ENCODE measurements at places on chromosomes 5 and 9.

DNA sequence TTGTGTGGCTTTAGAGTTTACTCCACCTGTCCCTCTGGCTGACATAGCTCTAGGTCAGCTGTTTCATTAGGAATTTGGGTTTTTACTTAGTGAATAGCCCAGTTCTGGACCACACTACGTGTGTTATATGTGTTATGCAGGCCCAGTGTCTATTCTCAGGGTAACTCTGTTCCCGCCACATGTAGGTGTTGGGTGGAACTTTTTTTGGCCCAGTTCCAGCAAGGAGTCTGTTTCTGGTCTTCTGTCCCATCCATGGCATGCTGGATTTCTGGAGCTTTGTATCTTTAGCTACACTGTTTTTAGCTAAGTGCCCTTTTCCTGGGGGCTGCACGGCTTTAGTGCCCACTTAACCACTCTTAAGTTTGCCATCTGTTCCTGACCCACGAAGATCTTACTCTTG lies 15.5 kb downstream of the RMI1 start:
- DNase-seq: no peak

GRCh38 chr9:127526655-127527559 lies 75.6 kb downstream of the LRSAM1 start:
- DNase-seq: no peak

GRCh38 chr9:34158362-34158869 lies 20.4 kb upstream of the UBAP1 start:
- no peak for DNase-seq

DNA sequence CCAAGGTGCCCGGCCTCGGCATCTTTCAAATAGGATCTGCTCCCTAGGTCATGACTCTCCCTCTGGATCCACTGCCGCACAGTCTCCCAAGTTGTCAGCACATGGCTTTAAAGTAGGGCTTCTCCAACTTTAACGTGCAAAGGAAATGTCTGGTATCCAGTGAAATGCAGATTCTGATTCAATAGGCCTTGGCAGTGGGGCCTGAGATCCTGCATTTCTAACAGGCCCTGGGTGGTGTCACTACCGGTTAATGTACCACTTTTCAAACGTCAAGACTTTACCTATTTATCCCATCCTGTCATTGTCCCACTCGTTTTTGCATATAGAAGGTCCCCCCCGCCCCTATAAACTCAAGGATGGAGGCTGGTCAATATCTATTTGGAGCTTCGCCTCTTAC lies 137.6 kb upstream of the ZNF618 start:
- DNase-seq: peak; percentile 32

- no peak for DNase-seq
Measured at GRCh38 chr5:121693864-121694263, 157.8 kb upstream of the FTMT start.

DNA sequence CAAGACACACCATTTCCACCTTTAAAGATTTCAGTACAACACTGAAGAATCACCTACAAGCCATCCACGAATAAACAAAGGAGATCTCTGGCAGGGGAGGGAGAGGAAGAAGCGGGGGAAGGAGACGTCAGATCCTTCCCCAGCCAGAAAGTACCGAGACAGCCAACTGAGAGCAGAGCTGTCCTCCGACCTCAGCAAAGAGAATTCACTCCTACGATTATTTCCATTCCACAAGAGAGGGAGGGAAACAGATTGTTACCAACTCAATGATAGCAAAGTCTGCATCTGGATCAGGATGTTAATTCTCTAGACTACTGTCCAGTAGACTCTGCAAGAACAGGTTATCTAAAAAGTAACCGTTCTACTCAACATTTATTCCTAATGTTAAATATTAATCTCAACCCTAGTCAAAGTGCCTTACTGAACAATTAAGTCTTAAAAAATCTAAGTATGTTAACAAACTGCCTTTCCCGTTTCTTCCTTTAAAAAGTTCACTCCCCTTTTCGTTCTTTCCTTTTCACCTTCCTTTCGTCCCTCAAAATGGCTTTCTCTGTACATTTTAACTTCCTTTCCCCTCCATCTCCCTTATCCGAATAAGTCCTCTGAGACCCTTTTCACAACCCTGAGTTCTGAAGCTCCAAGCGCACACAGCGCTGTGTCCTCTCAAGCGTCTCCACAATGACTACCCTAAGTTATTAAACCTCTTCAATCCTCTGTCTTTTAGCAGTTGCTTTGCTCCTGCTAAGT lies 1.4 kb downstream of the CHD1 start:
- no peak for DNase-seq

DNA sequence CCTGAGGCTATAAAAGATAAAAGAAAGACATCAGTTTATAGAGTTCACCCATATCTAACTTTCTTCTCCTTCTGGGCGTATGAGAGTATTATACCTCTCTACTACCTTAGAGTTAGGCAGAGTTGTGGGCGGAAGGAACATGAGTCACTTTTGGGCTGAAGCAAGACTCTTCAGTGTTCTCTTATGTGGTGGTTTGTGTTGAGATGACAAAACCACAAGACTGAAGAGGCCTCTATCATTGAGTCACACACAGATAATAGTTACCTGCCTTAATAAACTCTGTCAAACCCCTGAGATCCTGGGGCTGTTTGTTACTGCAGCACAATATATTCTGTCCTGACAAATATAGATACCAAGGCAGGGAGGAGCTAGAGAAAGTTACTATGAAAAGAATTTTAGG lies 184.2 kb downstream of the EFNA5 start:
- no peak for DNase-seq

DNA sequence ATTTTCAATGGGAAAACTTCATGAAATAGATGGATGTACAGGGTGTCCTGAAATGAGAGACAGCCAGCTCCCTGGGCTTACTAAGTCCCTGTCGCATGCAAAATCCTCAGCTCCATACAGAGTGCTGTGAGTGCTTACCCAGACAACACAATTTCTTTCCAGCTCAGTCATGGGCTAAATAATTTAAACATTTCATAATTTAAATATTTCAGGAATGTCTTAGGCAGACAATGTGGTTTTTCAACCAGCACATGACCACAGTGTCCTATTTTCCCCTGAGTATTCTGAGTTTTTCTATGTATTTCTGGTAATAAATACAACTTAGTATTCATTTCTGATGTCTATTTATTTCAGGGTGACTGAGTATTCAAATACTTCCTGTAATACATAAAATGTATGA lies 188.5 kb upstream of the SNX2 start:
- no peak for DNase-seq

- no peak for DNase-seq
Measured at GRCh38 chr9:129586685-129587084, 34.2 kb downstream of the C9orf50 start.

DNA sequence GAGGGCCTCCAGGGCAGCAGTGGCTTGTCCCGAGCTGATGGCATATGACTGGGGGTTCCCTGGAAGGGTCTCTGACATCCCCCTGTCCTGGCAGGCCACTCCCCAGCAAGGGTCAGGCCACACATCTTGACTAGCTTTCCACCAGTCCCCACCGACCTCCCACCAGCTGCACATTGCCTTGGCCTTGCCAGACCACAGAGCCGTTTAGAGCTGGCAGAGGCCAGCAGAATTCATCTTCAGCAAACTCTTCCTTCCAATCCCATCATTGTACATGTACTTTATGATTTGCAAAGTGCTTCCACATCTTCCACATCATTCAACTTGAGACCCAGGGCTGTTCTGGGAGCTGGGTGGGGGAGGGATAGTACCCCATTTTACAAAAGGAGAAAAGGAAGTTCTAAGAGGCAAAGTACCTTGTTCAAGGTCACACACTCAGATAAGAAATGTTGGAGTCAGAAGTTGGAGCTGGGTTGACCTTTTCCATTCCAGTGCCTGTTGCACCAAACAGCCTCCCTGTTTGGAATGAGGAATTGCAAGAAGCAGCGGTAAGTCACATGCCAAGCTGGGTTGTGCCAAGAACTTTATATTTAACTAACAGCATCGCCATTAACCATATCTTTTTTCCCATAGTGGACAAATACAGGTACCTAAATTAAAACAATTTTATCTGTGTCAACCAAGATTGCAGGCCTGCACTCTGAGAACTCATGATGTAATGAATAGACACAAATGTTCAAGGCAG lies 25.8 kb upstream of the COL15A1 start:
- peak; percentile 44 for DNase-seq

DNA sequence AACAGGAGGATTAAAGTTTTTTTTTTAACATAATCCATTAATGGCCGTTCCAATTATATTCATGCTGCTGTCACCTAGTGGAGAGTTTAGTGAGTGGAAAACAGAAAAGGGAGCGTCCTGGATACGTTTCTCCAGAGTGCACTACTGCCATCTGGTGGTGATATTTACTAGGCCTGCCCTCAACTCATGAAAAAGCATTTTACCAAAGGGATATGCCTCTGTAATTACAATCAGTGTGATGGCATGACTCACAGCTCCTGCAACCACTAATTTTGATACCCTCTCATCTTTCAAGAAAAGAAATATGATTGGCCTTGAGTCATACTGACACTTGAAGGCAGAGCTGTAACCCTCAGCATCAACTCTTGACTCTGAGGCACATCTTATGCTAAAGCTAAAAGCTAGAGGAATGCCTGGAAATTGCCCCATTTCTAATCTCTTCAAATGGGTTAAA lies 20.1 kb downstream of the MINAR2 start:
- peak; percentile 76 for DNase-seq

DNA sequence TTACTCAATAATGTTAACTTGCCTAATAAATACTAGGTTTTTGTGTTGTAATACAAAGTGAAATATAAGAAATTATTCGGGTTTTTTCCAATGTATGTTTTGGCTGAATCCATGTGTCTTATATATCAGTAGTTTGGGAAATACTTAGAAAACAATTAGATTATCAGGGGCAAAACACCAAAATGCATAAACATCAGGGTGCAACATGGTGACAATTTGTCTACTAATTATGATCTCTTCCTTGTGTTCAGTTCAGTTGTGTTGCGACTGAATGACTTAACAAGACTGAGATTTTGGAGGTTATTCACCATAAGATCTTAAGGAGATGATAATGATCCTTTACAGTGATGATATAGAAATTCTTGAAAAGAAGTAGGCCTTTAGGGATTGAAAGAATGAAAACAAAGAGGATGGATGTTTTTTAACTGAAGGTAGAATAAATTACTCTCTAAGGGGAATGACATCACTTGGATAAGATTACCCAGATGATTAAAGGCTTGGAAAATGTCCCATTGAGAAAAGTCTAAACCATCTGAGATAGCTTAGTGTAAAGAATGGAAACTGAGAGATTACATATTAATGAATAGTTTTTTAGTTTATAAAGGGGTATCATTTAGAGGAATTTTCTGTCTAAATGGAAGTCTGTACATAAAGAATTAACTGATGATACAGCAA lies 415.8 kb downstream of the SPATA31D1 start:
- no peak for DNase-seq

DNA sequence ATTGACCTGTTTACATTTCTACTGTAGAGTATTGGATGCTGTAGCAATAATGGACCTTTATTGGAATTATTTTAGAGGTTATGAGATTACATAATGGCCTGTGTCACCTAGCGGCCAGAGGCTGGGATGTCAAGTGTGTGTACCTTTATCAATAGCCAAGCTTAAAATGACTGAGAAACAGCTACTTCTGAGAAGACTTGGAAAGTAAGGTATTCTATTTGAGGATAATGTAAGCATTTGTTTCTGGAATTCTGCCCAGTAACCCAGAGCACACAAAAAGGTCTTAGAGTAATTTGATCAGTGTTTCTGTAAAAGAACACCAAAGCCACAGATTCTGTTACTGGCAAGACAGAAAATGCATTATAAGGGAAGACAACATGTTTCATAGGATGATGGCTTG lies 116.8 kb downstream of the MACIR start:
- DNase-seq: no peak

DNA sequence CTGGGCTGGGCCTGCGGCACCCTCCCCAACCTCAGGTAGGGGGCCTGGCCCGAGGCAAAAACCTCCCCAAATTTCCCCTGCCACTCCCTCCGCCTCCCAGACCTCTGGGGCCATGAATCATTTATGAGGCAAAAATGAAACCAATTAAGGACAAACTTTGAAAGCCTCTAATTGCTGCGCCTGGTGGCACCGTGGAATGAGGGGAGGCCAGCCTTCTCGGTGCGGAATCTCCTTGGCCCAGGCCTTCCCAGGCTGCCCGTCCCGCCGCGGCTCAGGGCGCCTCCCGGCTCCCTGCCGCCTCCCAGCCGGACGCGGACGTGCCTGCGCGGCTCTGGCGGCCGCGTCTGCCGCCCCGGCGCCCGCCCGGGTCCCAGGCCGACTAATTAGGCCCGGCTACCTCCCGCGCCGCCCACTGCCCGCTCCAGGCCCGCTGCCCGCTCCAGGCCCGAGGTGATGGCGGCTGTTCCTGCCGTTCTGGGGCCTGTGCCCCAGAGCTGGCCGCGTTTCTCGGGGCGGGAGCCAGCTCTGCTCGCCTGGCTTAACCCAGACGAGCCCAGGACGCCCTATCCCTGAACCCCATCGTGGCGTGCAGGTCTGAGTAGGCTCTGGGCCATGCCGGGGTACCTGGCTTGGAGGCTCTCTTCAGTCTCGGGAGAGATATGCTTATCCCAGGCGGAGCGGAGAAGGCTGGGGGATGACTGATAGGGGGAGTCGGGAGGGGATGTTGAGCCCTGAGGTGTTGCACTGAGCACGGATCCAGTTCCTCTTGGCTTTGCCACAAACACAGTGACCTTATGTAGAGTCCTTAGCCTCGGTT lies 20.1 kb downstream of the CXXC5 start:
- peak; percentile 71 for DNase-seq

DNA sequence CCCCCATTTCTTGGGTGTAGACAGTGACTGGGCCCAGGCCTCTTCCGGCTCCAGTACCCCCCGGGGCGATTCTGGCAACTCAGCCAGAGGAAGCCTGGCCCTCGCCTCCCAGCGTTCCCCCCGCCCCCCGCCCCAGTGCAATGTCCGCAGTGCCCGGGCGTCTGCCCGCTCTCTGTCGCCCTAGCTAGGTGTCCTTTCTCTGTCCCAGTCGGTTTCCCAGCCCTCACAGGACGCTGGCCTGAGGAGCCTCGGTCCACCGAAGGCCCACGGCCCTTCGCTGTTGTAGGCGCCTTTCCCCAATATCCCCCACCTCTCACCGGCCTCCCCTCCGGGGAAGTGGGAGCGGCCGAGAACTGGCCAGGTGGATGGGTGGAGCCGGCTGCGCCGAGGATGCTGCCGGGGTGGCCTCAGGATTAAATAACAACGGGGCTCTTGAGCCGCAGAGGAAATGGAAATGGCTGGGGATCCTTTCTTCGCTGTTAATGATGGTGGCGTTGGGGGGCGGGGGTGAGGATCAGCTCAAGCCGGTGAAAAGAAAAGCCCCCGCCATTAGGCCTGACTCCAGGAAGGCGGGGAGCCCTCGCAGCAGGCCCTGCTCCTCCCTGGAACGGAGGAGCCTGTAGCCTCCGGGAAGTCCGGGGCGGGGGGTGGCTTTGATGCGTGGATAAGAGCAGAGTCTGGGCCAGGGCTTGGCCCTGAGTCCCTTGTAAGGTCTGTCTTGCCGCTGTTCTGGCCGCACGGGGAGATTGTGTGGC lies 1.1 kb upstream of the SPRY4 start:
- DNase-seq: peak; percentile 86

DNA sequence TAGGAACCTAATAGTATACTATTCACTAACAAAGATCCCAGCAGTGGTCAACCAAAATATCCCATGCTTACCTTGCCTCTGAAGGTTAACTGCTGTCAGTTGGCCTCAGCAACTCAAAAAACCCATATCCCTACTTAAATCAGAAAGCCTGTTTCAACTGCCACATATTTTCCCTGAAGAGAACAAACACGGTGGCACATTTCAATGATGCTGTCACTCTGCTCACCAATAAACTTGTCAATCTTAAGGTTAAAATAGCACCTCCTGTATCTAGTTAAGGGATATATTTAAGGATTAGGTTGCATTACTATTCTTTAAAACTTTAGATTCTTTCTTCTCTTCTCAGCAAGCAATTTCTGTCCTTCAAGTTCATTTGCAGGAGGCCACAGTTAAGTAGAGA lies 986.9 kb downstream of the CDH18 start:
- no peak for DNase-seq

GRCh38 chr5:7763621-7764072 lies 87.3 kb downstream of the CFAP90 start:
- no peak for DNase-seq
